ENCODE measurements at places on chromosomes 6 and 20.

GRCh38 chr20:30812739-30813411, 444.6 kb upstream of the DEFB115 start:
- no peak for DNase-seq

DNA sequence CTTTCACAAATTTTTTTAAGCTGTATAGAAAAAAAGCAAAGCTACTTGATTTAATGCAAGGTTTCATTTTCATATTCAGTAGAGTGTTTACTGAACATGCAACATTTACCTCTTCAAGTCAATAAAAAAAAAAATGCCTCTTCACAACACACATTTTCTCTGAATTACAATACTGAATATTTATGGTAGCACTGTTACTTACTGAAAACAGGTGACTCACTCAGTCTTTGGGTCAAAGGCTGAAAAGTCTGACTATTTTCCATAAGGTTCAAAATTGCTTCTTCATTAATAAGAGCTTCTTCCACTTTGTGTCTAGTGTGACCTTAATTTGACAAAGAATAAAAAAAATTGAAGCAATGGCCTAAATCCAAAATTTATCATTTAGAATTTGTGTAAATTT, 101.9 kb downstream of the REV3L start:
- DNase-seq, result no peak

DNA sequence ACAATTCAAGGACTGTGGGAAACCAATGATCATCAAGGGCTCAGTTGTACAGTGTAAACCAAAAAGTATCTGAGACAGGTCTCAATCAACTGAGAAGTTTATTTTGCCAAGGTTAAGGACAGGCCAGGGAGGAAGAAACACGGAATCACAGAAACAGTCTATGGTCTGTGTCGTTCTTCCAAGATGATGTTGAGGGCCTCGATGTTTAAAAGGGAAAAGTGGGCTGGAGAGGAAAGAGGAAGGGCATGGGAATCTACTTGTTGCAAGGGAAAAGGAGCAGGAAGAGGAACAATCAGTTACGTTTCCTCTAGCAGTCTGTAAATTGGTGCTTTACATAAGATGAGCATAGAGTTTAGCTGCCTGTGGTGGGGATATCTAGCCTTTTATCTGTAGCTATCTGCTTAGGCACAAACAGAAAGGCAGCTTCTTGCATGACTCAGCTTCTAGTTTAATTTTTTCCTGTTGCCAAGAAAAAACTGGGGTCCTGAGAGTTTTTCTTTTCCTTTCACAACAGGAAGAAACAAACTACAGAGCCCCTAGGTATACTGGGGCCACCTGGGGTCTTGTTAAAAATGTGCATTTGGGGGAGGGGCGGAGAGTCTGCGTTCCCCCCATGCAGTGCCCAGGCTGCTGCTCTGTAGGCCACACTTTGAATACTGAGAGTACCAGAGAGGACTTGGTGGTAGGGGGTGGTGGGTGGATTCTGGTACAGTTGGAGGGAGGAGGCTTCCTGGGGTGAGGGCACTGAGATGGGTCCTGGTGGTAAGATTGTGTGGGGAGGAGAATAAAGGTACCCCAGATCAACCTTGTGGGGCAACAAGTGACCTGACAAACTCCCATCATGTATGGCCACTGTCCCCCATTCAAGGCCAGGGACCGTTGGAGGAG, 35.3 kb upstream of the EZR start:
- DNase-seq, result no peak

- no peak for DNase-seq
Observed at GRCh38 chr6:9699888-9700287, 715.0 kb downstream of the TFAP2A start.

DNA sequence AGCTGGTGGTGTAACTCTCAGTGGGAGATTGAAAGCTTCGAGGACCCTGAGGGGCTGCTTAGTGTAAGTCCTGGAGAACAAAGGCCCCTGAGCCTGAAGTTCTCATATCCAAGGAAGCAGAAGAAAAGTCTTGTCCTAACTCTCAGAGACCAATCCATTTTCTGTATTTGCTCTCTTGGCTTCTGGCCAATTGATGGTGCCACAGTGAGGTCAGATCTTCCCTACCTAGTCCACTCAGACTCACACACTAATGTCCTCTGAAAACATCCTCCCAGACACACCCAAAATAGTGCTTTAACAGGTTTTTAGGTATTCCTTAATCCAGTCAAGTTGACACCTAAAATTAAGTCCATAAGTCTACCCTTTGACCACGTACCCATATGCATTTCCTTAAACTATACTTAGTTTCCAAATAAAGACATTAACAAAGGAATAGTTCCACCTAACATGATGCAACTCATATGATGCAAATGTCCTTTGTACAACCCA, 29.4 kb downstream of the ZNF292 start:
- no peak for DNase-seq

GRCh38 chr20:40291493-40292135, 397.4 kb downstream of the MAFB start:
- no peak for DNase-seq

- DNase-seq, result no peak
Observed at GRCh38 chr6:73152556-73152955, 72.7 kb downstream of the KHDC1L start.

DNA sequence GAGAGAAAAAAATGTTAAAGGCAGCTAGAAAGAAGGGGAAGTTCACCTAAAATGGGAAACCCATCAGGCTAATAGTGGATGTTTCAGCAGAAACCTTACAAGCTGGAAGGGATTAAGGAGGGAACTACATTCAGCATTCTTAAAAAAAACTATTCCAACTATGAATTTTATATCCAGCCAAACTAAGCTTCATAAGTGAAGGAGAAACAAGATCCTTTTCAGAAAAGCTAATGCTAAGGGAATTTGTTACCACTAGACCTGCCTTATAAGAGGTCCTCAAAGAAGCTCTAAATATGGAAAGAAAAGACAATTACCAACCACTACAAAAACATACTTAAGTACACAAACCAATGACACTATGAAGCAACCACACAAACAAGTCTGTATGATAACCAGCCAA, 59.2 kb upstream of the SLC35F1 start:
- no peak for DNase-seq

DNA sequence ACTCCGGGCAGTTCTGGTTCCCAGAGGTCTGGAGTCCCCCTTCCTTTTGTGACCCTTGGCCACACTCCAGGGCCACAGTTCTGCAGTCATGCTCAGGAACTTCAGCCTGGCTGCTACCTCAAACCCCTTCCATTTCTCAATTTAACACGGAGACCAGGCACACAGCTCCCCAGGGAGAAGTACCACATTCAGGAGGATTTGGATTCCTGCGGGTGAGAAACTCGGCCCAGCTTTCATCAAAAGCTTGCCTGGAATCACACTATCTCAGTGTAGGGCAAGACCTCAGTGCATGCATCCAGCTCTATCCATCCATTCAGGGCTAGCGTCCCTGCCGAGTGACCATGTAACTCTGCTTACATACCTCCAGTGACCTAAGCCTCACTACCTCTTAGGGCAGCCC, 16.8 kb upstream of the IP6K3 start:
- DNase-seq, result no peak

DNA sequence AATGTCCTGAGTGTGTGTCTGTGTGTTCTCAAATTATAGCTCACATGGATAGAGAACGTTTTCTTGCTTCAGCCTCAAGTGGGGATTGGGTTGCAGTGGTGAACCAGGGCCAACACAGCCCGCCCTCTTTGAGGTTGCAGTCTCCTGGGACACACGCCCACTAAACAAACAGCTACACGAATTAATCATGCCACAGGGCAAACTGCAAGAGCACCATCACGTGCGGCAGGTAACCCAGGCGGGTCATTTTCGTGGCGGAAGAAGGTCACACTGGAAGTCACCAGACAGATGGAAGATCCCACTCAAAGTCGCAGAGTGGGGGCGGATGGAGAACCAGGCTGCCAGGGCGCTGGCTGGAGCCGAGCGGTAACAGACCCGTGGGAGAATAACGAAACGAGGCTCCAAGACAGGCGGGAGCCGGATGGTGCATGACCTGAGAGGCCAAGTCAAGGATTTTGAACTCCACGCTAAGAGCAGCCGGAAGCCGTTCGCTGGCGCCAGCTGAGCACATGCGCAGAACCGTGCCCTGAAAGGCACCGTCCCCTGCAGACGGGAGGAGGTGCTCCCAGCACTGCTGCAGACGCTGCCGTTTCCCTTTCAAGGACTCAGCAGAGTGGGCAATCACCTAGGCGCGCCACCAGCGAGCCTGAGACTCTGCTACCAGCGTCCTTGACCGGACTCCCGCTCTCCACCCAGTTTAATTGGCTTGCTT, 10.7 kb downstream of the DLL1 start:
- peak; percentile 40 for DNase-seq

DNA sequence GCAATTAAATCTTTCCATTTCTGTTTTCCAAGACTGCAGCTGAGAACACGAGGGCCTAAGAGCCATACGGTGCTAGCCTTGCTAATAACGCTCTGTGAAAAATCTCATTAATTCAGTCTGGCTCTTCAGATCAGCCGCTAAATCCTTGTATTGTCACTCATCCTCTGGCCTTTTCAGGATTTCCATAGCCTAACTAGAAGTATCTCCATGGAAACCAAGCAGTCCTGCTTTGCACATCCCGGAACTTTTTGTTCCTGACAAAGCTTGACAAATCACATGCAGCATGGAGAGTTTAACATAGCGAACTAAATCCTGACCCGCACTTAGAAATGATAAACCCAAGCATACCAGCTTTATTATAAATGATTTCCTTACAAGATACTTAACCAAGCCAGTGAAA, 383.7 kb downstream of the CD83 start:
- no peak for DNase-seq

DNA sequence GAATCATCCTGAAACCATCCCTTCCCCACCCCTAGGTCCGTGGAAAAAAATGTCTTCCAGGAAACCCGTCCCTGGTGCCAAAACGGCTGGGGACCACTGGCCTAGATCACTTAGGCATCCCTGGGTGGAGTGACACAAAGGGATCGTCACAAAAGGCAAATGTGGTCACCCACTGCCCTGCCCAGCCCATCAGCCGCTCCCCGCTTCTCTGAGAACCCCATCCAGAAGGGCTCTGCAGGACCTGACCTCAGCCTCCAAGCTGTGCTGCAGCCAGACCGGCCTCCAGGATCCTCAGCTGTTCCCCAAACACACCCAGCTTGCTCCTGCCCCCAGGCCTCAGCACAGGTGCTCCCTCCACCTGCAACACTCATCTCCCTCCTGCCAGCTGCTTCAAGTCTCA, 61.6 kb downstream of the PREX1 start:
- no peak for DNase-seq

- DNase-seq, result no peak
Observed at GRCh38 chr6:146389740-146390139, 153.9 kb upstream of the RAB32 start.

DNA sequence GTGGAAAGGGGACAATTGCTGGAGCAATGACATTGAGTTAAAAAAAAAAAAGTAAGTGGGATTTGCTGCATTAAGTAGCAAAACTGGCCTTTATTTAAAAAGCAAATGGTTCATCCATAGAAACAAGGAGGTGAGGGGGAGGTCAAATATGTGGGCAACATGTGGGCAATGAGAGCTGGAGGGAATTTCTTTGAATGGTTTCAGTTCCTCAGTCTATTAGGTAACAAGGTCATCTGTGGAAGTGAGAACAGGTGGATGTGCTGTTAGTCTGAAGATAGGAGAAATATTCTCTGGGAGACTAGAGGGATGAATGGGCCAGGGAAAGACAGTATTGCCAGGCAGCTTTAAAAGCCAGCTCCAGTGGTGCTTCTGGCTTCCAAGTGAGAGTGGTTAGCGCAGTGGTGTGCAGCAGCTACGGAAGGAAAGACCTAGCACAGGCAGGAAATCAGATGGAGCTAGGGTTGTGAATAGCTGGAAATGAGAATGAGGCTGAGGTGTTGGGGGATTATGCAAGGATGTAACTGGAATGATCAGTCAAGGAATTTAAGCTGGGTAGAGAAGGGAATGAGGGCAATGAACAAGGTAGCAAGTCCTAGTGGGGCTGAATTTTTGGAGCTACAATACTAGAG, 727.6 kb downstream of the PTPRT start:
- DNase-seq, result no peak

GRCh38 chr6:165167861-165168260, 141.5 kb downstream of the C6orf118 start:
- DNase-seq, result no peak

- no peak for DNase-seq
Observed at GRCh38 chr20:22404419-22405170, 179.8 kb downstream of the FOXA2 start.

- DNase-seq, result no peak
Observed at GRCh38 chr6:36350082-36350481, 13.4 kb upstream of the BNIP5 start.

DNA sequence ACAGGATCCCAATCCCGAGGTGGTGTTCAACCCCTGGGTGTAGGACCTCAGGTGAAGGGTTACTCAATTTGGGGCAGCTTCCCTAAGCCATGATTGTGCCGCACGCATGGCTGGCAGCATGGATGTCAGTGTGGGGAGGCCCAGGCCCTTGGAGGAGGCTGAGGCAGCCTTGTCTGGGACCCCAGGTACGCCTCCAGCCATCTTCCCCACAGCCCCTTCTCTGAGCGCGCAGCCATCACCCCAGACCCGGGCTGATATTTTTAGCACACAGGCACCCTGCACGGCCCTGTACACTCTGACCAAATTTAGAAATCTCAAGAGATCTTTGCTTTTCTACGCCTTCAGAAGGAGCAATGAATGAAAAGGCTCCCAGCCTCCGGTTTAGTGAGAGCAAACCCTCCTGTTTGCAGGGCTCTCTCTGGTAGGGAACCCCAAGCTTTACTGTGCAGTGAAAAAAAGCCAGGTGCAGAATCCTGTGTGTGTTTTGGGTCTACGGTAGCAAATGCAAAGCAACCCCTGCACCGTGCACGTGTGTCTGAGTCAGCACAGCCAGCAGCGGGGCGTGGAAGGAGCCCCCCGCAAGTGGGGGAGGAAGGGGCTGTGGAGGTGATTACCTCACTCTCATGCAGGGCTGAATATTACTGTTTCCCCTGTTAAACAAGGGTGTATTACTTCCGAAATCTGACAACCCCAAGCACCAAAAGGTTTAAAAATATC, 44.3 kb downstream of the CTCFL start:
- DNase-seq, result no peak

DNA sequence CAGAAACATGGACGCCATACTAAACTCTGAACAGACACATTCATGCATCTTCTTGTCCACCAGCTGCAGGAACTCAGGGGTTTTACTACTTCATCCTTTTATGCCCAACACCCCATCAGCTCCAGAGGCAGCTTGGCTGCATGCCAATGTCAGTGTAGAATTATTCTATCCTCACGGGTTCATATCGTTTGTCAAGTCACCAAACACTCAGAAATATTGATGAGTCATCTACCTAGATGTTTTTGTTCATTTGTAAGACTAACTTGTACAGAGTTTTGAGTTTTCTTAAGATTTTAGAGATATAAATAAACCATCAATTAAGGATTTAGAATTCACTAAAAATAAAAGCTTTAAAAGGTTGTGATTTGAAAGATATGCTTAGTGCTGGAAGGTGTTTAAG, 590.7 kb upstream of the FLRT3 start:
- no peak for DNase-seq

DNA sequence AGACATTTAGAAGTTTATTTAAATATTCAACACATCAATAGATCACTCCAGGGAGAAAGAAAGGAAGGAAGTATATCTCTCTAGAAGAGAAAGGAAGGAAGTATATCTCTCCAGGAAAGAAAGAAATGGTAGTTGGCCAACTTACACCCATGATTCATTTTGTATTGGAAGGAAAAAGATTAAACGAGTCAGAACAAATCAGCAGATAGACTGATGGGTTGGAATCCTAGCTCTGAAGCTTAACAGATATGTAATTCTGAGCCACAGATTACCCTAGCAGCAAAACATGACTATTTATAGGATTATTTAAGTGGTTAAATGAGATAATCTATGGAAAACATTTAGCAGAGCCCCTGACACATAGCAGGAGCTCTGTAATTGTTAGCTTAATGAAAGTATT, 27.1 kb downstream of the COL12A1 start:
- no peak for DNase-seq

Measured in T-helper 1 cell (primary cell).